Activated CD4-positive, alpha-beta memory T cell treated with anti-CD3 and anti-CD28 coated beads, Interleukin-2, amount 10 ng/mL, durations not matched to agents 7 days and 5 days (primary cell): ENCODE measurements at places on chromosomes 5 and 9.
A peak's percentile ranks its signal among the peaks of the same experiment; 100 is the strongest.

- DNase-seq: peak; percentile 71
Measured at GRCh38 chr5:151083081-151083676, 2.3 kb upstream of the TNIP1 start.

DNA sequence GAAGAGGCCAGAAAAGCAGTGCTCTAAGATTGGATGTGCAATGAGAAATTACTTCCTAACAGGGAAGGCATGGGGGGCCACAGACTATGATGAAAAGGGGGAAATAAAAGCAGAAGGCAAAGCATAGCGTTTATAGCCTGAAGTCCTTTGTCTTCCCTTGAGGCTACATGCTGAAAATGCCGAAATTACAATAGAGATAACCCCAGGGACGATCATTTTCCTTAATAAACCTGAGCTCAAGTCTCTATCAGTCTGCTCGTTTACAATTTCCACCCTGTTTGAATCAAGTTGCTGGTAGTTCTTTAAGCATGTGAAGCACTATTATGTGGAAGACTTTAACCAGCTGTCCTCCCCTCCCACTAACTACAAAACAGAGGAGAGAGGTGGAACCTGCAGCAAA, 60.4 kb downstream of the FREM1 start:
- no peak for DNase-seq

- no peak for DNase-seq
Measured at GRCh38 chr9:135809166-135809565, 98.2 kb downstream of the CAMSAP1 start.

DNA sequence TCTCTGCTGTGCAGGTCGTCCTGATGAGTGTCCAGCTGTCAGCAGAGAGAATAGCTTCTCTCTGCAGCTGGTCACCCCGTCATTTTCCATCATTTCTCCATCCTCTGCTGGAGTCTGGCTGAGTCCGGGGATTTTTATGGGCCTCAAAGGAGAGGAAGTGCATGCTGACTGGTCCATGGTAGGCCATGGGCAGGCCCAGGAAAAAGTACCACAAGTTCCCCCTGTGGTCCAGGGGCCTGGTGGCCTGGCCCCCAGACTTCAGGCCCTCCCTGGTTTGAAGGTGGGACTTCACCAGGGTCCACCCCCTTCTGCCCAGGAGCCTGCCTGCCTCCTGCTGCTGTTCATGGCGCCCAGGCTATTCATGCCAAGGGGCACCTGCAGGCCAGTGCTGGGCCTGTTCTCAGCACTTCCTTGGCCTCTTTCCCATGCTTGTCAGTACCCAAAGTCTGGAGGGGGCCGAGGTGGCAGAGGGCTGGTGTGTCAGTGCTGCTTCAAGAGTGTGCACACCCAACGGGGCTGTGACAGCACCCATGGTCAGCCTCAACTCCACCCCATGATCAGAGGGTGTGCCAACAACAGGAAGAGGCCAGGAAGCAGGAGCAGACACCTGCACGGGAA, 7.3 kb upstream of the MTMR12 start:
- no peak for DNase-seq

- DNase-seq: peak; percentile 84
Measured at GRCh38 chr5:102296178-102296817, at the start of gene SLCO4C1. TSS of gene SLCO4C1 (minus strand) at chr5:102296284. CDS start at chr5:102296262, 22 bp downstream.

- DNase-seq: no peak
Measured at GRCh38 chr5:24222876-24223275, 421.9 kb downstream of the CDH10 start.

GRCh38 chr5:71882826-71883741, 164.0 kb downstream of the CARTPT start:
- DNase-seq: no peak

- DNase-seq: no peak
Measured at GRCh38 chr5:65307931-65308330, 173.8 kb downstream of the ADAMTS6 start.

- no peak for DNase-seq
Measured at GRCh38 chr9:110606179-110606790, 26.7 kb upstream of the SVEP1 start.

DNA sequence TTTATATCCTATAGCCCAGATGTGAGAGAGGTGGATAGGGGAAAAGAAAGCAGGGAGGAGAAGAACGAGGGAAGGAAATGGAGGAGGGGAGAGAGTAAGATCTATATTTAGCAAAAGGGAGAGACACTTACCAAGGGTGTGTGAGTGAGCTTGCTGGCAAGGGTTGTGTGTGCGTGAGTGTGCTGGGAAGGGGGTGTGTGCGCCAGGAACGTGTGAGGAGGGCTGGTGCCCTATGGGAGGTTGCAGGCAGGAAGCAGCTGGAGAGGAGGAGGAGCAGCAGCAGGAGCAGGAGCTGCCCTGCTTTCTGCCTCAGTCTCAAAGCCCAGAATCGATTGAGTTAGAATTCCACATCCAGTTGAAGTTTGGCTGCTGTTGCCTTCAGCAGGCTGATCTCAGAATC, 148.3 kb upstream of the RUSC2 start:
- no peak for DNase-seq

GRCh38 chr5:114062932-114063867, 298.7 kb upstream of the KCNN2 start:
- DNase-seq: no peak

DNA sequence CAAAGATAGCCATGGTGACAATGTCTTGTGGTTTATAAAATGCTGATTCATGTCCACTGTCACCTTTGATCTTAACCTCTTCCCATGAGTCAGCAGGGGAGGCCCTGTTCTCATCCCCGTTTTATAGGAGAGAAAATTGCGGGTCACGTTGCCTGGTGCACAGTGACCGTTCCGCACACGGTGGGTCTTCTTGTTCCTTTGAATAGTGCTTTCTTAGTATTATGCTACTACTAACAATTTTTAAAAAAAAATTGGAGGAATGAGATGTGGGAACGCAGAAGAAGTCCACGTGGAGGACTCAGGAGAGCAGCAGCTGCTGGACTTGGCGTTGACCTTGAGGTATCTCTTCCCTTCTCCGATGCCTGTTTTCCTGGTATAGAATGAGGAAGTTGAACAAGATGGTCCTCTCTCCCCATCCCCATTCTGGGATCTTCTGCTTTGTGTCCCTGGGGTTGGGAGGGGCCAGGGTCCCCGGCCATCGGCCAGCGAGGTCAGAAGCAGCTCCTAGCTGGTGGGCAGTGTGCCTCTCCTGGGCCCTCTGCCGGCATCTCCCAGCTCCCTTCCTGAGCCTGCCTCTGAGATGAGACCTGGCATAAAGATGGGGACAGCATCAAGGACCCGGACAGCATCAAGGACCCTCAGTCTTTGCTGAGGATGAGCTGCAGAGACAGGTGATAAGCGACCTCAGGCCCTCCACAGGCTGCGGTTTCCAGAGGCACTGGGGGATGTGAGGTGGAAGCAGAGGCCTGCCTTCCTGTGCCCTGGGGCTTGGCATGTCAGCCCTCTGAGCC, 143.9 kb downstream of the C9orf50 start:
- no peak for DNase-seq

DNA sequence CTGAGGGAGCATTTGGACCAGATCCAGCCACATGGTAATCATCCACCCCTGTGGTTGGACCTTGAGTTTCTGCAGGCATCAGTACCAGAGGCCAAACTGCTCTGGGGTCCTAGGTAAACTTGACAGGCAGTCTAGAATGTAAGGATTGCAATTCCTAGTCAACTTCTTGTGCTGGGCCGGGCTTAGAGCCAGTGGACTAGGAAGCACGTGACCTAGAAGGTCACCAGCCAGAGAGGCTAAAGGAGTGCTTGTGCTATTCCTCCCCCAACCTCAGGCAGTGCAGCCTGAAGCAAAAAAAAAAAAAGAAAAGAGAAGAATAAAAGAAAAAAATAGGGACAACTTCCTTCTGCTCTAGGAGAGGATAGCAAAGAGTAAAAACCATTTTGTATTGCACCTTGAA, 406.2 kb upstream of the FTMT start:
- no peak for DNase-seq

DNA sequence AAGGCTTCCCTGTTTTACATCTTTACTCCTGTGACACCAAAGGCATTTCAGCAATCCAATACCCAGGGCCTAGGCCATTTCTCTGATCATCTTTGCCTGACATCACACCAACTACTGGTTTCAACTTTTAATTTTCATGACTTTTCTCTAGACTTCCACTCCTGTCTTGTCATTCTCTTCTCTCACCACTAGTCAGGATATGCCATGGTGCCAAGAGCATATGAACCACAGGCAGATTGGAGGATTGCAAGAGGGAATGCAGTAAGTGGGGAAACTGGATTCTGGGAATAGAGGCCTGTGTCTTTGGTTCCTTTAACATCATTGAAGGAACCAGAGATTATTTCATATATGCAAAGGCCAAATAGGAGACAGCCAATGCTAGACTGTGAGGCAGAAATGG, 69.3 kb downstream of the ANKRD31 start:
- DNase-seq: no peak

- DNase-seq: no peak
Measured at GRCh38 chr5:138732466-138732865, 20.8 kb upstream of the CTNNA1 start.

DNA sequence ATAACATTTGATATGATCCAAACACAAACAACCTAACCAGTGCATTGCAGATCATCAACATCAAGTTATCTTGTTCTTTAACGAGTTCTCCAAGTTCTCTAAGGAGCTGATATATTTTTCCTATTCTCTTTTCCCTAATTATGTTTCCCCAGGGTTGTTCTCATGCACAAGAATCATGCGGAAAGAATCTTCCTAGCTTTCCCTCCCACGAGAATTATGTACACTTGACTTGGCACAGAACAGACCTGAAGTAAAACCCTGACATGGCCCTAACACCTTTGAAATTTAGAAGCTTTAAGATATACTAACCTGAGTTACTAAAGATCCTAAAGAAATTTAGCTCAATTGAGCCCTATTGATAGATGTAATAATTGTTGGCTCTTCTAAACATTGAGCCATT, 110.7 kb upstream of the FST start:
- no peak for DNase-seq

DNA sequence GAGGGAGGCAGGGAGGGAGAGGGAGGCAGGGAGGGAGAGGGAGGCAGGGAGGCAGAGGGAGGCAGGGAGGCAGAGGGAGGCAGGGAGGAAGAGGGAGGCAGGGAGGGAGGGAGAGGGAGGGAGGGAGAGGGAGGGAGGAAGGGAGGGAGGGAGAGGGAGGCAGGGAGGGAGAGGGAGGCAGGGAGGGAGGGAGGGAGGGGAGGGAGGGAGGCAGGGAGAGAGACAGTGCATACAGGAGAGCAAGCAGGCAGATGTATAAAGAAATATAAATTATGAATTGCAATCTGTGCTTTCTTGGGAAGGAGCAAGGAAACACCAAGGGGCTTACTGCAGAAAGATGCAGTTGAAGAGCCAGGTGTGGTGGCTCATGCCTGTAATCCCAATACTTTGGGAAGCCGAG, 147.2 kb upstream of the PANK3 start:
- DNase-seq: no peak

GRCh38 chr5:139664727-139665351, 16.7 kb downstream of the CXXC5 start:
- DNase-seq: no peak

- no peak for DNase-seq
Measured at GRCh38 chr9:14247577-14247976, 66.4 kb downstream of the NFIB start.

GRCh38 chr9:126638571-126639132, 24.9 kb downstream of the LMX1B start:
- DNase-seq: no peak

DNA sequence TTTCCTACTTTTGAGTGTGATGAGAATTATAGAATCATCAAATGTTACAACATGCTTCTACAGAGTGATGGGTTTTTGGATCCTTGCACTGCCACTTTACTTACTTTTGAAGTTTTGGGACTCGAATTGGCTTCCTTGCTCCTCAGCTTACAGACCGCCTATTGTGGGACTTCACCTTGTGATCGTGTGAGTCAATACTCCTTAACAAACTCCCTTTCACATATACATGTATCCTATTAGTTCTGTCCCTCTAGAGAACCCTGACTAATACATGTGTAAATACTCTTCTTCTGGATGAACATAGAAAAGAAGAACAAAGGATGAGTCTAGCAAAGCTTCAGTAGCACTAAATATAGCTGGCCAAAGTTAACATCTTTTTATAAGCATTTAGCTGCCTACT, 98.7 kb upstream of the PDE4D start:
- no peak for DNase-seq

- no peak for DNase-seq
Measured at GRCh38 chr5:12114075-12114474, 209.8 kb upstream of the CTNND2 start.

- no peak for DNase-seq
Measured at GRCh38 chr9:1875251-1875851, 139.8 kb upstream of the SMARCA2 start.

- peak; percentile 24 for DNase-seq
Measured at GRCh38 chr5:27472000-27472763, 433.8 kb upstream of the CDH9 start.

DNA sequence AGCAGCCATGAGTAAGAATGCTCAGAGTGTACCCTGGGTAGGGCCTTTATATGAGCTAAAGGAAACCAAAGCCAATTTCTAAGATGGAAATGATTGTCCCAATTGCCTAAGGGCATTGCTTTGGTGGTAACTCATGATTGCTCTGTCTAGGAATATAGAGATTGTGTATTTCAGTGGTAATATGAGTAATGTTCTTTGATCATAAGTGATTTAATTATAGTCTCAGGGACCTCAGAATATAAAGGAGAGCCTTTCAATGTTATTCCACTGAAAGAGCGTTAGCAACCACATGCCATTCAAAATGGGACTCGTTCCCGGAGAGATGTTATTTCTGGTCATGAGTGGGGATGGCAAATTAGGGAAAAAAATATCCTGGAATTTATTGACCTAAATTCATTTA, 340.5 kb downstream of the ARHGEF28 start:
- DNase-seq: no peak

DNA sequence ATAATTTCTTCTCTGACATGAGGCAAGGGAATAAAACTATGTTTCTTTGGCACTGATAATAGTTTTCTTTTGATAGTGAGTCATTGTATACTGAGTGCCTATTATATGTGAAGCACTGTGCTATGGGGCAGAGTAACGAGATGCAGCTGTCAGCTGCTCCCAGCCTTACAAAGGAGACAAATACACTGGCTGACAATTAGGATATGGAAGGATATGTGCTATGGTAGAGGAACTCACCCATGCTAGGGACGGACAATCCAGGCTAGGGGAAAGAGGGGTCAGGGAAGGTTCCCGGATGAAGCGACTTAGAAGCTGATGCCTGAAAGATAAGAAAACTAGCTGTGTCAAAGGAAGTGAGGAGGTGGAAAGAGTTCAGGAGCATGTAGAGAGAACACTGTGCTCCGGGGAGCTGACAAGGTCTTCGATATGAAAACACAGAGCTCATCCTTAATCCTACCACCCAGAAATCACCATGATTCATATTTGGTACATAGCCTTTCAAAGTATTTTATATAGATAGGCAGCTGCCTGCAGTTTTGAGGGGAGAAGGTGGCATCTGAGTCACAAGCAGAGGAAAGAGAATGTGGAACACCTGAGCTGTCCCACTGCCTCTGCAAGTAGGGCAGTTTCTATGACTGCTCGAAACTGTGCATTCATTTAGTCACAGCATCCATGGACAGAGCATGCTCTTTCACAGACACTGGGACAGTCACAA, 12.1 kb downstream of the BSPRY start:
- no peak for DNase-seq
